SK-N-DZ (cell line): ENCODE measurements at places on chromosomes 7 and 10.

DNA sequence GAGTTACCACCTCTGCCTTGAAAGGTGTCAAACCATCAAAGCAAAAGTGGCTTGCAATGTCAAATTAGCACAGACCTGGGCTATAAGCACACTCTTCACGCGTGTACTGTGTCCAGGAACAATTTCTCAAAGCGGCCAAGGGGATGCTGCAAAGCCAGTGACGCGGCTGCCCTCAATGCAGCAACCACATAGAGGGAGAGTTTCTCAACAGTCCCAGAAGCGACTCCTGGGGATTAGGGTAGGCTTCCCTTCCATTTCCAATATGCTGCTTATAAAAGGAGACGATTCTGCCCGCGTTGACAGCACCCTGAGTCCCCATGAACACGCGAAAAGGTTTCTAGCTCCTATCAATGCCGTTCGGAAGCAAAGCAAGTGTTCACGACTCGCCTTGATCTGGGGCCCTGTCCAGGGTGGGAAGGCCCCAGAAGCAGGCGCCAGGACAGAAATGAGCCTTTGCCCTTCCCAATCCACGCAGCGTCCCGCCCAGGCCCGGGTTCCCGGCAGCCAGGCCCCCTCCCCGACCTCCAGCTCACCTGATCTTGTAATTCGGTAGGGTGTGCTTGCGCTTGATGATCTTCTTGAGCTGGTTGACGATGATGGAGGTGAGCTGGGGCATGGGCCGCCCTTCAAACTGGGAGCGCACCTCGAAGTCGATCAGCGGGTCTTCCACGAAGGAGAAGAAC lies 1.3 kb downstream of the PDZD8 start:
- DNase-seq: peak; percentile 21

GRCh38 chr10:119375574-119376272 lies 166.8 kb downstream of the RGS10 start:
- DNase-seq: no peak

- peak; percentile 72 for DNase-seq
These were observed 8.1 kb upstream of the POLD2 start for GRCh38 chr7:44131173-44132029.

GRCh38 chr7:104960741-104961448 lies 53.1 kb upstream of the KMT2E start:
- DNase-seq: no peak

GRCh38 chr7:44461387-44461786 lies 29.1 kb downstream of the NUDCD3 start:
- DNase-seq: no peak

DNA sequence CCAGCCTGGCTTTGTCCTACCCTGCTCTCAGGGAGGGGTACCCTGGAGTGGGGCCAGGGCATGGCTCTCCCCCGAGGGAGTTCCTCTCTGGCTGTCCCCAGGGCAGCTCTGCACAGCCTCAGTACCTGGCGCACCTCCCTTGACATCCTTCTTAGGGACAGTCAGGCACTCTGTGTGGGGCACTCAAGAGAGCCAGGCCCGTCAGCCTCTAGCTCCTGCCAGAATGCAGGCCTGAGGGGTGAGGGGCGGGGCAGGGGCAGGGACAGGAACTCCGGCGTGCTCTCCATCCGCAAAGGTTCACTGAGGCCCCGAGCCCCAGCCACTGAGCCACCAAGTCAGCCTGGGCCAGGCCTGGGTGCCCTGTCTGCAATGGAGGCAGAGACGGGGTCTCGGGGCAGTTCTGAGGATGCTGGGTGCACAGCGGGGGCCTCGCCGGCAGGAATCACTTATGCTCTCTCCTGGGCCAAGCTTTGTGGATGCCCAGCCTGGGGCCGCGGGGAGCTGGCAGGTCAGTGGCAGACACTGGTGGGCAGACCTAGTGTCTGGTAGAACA lies 10.1 kb downstream of the LIMK1 start:
- DNase-seq: no peak

- no peak for DNase-seq
These were observed 253.6 kb upstream of the FOXK1 start for GRCh38 chr7:4428526-4428925.
